Thymus (tissue), 14 donors: ENCODE measurements at places on chromosomes 2 and 18. TPM values are rescaled to one million over a fixed set of nuclear protein-coding genes. Genes with fewer than 3 reads are reported as not detected.

- H3K4me3 ChIP-seq = no peak overlapping the region
- H3K27ac ChIP-seq = no peak overlapping the region
- H3K36me3 ChIP-seq = no peaks in the 10 kb centered on the region
- H3K4me1 ChIP-seq = no peaks in the 10 kb centered on the region
- no peak for DNase-seq
- H3K27me3 ChIP-seq = no peaks in the 10 kb centered on the region
Observed at GRCh38 chr2:238703436-238703835, 144.4 kb upstream of the TWIST2 start.

- no peak overlapping the region for H3K4me3 ChIP-seq
- H3K36me3 ChIP-seq = no peaks in the 10 kb centered on the region
- no peaks in the 10 kb centered on the region for H3K4me1 ChIP-seq
Observed at GRCh38 chr2:10469301-10469700, 21.2 kb upstream of the ODC1 start.

DNA sequence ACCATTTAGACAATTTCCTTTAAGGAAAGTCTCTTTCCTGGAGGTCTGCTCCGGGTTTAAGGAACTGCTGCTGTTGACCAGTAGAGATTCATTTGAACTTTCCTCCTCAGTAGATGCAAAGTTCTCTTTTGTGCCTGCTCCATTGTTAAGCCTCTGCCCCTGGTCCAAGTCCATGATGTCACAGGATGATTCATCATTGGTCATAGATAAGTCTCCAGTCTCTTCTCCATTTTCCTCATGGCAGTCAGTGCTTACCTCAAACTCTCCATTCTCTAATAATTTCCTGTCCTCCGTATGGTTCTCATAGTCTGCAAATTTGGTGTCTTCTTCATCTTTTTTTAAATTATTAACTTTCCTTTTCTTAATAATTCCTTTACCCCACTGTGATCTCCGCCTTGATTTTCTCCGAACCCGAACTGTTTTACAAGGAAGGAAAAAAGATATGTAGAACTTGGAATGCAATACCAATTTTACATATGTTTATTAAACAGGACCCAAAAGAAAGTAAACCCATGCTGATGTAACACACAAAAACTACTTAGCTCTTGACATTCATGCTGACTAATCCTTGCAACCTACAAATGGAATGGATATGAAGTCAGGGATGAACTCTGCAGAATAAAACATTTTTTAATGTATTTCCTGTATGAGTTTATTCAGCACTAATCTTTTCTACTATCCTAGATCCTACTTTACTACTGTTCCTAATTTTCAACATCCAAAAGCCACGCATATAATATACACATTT, 169.1 kb downstream of the ATAD2B start:
- H3K4me1 ChIP-seq = peaks cover 2% of the 10 kb centered on the region
- H3K27me3 ChIP-seq = no peaks in the 10 kb centered on the region
- H3K4me3 ChIP-seq = no peak overlapping the region
- H3K27ac ChIP-seq = no peak overlapping the region

- H3K27me3 ChIP-seq = no peaks in the 10 kb centered on the region
- no peaks in the 10 kb centered on the region for H3K36me3 ChIP-seq
- DNase-seq = no peak
- H3K4me3 ChIP-seq = no peak overlapping the region
- no peak overlapping the region for H3K27ac ChIP-seq
Observed at GRCh38 chr18:36315736-36316135, 18.2 kb downstream of the FHOD3 start.

DNA sequence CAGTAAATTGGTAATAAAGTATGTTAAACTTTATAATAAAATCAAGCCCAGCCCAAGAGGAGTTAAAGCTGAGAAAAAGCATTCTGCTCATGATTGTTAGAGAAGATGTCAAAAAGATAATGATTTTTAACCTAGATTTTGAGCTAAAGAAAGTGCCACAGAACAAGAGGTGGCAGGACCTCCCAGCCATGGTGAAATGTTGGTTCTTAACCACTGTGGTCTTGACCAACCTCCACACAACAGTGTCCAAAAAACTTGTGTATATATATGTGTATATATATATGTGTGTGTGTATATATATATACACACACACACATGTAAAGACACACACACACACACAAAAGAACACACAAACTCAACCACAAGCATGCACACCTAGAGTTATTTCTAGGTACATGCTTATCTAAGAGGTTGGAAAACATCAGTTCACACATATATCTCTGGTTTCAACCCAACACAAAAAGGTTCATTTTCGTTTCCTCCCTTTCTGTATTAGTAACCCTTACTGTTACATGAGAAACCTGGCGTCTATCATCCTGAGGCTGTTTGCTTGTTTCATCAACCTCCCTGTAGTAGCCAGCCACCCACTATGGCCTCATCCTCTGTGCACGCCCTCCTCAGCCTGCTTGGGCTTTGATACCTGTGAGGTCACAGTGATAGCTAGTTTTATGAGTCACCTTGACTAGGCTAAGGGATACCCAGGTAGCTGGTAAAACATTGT, 631.8 kb upstream of the ID2 start:
- no peaks in the 10 kb centered on the region for H3K36me3 ChIP-seq
- DNase-seq = no peak
- H3K4me1 ChIP-seq = no peaks in the 10 kb centered on the region
- no peaks in the 10 kb centered on the region for H3K27me3 ChIP-seq
- H3K4me3 ChIP-seq = no peak overlapping the region

- peak overlapping the region; percentile 21 for H3K4me3 ChIP-seq
- peaks cover 9% of the 10 kb centered on the region for H3K4me1 ChIP-seq
- no peak overlapping the region for H3K27ac ChIP-seq
- no peaks in the 10 kb centered on the region for H3K27me3 ChIP-seq
- DNase-seq = no peak
Observed at GRCh38 chr2:181894381-181894780, 2.9 kb downstream of the ITPRID2 start.

FAP gene
- total RNA-seq = 1.5 TPM

SCN9A gene
- 5.6 TPM for total RNA-seq

NCKAP5 gene
- total RNA-seq = 2.0 TPM
